ENCODE measurements at places on chromosomes 1 and 21.

GRCh38 chr1:209318181-209319056 lies 265.1 kb upstream of the CAMK1G start:
- DNase-seq: no peak

- no peak for DNase-seq
Observed at GRCh38 chr1:66654643-66655042, 97.6 kb upstream of the DYNLT5 start.

DNA sequence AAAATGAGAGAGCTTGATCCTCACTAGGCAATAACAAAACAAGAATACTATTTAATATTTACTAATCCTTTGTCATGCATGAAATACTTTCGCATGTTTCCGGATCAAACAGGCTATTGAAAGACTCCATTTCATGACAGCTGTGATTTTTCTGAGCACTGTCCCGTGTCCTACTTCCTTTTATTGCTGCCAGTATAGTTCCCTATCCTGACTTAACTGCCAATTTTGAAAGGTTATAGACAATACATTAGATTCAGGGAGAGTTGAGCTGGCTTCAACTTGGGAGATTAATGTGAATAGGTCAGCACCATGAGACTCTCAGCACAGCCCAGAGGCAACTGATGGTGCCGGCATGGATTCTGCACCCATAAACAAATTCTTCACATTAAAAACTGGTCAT lies 225.8 kb downstream of the VAV3 start:
- DNase-seq: no peak

GRCh38 chr1:117851687-117852086 lies 77.7 kb downstream of the GDAP2 start:
- no peak for DNase-seq

DNA sequence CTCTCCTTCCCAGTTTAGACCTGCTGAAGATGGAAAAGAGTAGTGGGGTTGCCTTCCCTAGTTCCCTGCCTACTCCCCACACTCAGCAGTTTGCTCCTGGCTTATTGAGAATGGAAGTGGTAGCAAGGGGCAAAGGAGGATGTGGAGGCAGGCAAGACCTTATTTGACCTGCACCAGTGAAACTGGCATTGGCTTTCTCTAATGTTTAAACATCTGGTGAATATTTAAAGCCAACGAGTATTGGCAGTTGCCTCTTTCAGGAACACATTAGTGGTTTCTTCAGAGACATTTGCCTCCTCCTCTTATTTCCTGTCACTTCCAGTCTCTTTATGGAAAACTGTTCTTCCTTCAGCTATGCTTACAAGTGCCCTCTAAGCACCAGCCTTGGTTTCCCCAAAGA lies 62.4 kb upstream of the VAV3 start:
- no peak for DNase-seq

- DNase-seq: no peak
Observed at GRCh38 chr1:225813214-225813964, 3.5 kb downstream of the EPHX1 start.

DNA sequence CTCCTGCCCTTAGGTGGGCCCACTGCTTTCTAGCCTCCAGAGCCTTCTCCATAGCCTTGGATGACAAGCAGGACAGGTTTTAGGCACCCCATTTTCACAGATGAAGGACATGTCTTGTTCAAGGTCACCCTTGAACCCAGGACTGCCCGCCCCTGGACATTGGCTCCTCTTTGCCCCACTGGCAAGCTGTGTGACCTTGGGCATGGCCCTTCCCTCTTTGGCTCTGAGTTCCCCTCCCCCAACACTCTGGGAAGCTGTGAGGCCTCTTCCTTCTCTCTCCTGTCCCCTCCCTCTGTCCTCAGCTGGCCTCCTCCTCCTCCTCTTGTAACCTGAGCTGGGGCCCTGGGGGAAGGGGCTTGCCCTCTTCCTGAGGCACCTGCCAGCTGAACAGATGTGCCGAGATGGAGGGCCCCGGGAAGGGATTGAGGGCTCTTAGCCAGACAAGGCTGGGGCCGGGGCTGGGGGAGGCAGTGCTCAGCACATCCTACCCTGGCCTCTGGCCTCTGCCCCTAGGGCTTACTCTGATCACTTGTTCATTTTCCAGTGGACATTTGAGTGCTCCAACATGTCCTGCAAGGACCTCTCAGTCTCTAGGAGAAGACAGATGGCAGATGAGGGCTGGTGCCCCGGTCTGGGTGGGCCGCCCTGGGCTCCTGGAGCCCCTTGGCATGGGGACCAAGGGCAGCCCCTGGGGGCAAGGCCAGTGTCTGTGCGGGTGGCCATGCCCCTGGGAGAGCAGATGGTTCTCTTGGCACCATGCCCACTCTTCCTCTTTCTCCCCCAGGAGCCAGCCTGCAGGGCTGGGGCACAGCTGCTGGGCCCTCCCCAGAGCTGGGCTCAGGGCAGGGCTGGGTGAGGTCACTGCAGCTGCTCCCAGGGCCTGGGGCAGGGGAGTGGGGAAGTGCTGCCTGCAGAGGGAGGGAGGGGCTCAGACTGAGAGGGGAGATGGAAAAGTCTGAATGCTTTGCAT lies 10.7 kb downstream of the FOXO6 start:
- no peak for DNase-seq

DNA sequence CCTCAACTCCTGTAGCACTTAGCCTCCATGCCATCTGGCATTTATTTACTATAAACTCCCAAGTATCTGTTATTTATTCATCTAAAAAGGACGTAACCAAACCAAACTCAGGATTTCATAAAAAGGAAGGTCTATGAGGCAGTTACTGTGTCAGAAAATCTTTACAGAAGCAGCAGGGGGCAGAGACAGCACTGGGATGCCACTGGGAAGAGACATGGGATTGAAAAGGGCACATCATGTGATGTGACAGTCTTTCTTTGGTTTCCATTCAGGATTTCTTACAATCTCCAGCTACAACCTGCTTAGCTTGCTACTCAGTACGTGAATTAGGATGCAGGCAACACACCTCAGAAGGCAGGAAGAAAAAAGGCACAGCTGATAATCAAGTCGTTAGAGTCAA lies 31.2 kb downstream of the SPRTN start:
- DNase-seq: no peak

DNA sequence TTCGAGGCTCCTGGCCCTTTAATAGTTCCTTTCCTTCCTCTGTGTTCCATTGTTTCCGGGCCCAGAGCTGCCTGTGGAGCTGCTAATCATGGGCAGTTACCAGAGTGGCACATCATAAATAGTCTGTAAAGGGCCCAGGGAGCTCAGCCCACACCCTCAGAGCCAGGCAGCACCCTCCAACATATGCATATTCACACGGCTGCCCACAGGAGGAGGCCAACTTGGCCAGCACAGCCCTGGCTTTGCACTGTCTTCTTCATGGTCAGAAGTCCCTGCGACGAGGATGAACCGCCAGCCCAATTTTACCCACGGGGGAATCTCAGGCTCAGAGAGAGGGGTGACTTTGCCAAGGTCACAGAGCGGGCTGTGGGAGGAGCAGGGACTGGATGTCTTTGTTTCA lies 172.5 kb downstream of the TRABD2B start:
- DNase-seq: no peak

- no peak for DNase-seq
Observed at GRCh38 chr1:228004331-228004855, 2.4 kb upstream of the WNT3A start.

DNA sequence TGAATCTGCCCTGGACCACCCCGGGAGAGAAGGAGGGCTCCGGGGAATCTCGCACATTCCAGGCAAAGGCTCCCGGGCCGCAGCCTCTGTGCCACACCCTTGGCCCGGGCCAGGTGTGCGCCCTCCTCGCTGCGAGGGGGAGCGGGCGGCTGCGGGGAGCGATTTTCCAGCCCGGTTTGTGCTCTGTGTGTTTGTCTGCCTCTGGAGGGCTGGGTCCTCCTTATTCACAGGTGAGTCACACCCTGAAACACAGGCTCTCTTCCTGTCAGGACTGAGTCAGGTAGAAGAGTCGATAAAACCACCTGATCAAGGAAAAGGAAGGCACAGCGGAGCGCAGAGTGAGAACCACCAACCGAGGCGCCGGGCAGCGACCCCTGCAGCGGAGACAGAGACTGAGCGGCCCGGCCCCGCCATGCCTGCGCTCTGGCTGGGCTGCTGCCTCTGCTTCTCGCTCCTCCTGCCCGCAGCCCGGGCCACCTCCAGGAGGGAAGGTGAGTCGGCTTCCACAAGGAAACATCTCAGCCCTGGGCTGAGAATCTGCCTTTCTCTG lies at the start of gene LAMC2:
Gene LAMC2, plus strand, starts transcription at position 324 of the 550 bp plus-strand sequence. Its CDS starts 89 bp downstream, at position 413.
- no peak for DNase-seq

DNA sequence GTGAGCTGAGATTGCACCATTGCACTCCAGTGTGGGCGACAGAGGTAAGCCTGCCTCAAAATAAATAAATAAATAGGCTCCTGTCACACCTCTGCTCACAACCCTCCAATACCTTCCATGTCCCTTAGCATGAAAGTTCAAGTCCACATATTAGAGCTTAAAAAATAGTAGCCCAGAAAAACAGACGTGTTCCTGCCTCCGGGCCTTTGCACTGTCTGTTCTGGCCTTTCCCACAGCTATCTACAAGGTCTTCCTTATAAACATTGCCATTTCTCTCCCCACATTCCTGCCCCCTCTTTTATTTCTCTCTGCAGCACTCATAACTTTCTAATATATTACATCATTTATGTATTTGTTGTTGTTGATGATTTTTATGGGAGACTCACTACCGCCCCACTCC lies 85.6 kb upstream of the CASZ1 start:
- no peak for DNase-seq

- no peak for DNase-seq
Observed at GRCh38 chr1:42168763-42169162, 4.2 kb upstream of the GUCA2A start.

- DNase-seq: no peak
Observed at GRCh38 chr1:168551688-168552087, 7.9 kb upstream of the XCL2 start.

DNA sequence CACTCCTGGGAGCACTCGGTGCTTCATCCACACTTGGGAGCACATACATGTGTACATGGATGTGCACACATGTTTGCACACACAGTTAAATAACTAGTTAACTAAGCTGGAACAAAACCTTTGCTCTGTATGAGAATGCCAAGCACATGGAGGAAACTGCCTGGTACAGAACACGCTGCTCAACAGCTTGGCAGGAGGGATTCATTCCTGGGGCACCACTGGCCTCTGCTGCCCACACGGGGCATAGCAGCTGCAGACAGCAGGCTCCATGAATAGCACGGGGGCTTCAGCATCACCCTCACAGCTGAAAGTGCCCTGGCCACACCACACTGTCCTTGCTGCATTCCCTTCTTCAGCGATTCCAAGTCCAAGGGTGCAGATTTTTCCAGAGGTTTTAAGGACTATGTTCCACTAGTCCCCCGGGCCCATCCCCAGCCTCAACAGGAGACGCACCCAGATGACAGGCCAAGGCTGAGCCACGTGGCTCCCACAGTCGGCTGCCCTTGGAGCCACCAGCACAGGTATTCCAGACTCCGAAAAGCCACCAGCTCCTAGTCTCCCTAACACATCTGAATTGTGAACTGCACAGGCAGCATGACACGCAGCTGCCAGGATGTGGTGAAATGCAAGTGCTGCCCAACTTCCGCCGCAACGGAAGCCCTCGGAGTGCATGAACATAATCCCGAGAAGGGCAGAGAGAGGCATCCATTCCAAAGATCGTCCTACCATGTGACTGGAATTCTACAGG lies 16.9 kb downstream of the NPHP4 start:
- no peak for DNase-seq

DNA sequence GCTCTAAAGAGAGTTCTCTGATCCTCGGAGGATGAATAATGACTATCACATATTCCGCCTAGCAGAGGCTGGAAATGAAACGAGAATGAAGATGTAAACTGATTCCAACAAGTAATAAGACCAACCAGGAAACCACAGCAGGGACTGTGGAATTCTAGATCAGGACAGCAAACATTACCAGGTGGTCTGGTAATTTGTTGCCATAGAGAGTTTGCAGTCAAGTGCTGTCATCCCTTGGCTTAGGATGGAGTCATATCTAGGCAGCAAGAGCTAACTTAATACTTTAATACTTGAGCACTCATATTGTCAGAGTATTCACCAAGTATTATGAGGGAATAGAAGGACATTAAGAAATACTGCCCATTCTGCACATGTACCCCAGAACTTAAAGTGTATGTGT lies 45.1 kb upstream of the MUTYH start:
- no peak for DNase-seq

Data from stimulated activated CD8-positive, alpha-beta memory T cell treated with anti-CD3 and anti-CD28 coated beads, Interleukin-15, amount 100 ng/mL, for 4 hours (primary cell).